ENCODE measurements at places on chromosomes 5 and 9.

GRCh38 chr9:4574657-4575243 is 84.5 kb downstream of the SLC1A1 start:
- no peak for DNase-seq

GRCh38 chr5:139456776-139457175 is 5.8 kb downstream of the ECSCR start:
- no peak for DNase-seq

DNA sequence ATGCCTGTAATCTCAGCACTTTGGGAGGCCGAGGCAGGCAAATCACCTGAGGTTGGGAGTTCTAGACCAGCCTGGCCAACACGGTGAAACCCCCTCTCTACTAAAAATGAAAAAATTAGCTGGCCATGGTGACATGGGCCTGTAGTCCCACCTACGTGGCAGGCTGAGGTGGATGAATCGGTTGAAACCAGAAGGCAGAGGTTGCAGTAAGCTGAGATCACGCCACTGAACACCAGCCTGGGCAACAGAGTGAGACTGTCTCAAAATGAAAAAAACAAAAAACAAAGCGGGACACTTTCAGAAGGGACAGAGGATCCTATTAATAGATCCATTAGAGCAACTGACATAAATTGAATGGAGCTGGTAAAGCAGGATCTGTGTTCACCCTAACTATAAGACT is 89.6 kb upstream of the SGCD start:
- no peak for DNase-seq

GRCh38 chr5:38938973-38939372 is 93.2 kb downstream of the OSMR start:
- no peak for DNase-seq

DNA sequence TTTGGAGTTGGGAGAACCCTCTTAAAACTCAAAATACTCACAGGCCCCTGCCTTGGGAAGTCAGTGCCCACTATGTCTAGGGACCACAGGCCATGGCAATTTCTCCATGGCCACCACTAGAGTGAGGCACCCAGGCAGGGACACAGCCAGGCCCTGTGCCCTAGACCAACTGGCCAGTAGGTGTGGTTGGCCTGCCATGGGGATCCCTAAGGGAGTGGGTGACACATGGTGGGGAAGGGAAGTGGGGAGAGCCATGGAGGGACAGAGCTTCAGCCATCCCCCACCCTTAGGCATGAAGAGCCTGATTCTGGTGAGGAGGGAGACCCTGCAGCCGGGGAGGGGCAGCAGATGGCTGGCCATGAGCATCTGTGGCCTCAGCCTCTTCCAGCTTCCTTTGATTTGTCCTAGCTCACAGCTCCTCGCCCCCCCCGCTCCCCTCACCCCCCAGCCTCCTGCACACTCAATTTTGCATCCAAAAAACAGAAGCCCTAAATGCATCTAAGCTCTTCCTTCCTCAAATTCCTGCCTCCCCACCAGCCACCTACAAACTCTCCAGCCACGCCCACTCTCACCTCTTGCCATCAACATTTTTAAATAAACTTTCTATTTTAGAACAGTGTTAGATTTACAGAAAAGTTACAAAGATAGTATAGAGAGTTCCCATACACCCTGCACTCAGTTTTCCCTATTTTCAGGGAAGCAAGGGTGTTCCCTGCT is 1.6 kb upstream of the DBN1 start:
- no peak for DNase-seq

DNA sequence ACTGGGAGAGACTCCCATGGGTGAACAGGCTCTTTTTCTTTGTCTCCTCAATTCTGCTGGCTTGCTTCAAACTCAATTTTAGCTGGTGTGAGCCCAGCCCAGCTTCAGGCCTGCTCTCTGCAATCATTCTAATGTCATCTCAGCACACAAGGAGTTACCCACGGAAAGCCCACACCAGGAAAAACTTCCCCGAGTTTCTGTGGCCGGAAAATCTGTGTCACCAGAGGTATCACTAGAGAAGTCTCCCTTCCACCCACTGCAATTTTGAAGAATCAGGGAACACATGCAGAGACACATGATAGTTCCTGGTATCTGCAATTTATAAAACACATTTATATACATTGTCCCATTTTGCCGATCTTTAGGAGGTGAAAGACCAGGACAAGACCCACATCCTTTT is 13.5 kb upstream of the NDFIP1 start:
- peak; percentile 25 for DNase-seq

DNA sequence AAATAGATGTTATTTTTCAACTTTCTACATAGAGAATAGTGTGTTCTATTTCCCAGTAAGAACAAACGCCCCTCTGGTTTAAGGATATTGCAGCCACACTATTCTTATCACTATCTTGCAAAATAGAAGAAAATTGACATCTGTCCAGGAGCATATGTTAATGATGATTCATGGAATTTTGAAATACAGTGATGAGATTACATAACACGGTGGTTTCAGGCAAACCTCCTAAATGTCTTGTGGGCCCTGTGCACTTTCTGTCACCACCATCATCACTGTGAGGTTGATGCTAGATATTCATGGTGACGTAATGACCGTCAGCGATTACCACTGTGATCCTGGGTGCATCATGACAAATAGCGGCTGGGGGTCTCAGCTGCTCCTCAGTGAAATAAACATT is 48.1 kb downstream of the CFAP90 start:
- DNase-seq: no peak

DNA sequence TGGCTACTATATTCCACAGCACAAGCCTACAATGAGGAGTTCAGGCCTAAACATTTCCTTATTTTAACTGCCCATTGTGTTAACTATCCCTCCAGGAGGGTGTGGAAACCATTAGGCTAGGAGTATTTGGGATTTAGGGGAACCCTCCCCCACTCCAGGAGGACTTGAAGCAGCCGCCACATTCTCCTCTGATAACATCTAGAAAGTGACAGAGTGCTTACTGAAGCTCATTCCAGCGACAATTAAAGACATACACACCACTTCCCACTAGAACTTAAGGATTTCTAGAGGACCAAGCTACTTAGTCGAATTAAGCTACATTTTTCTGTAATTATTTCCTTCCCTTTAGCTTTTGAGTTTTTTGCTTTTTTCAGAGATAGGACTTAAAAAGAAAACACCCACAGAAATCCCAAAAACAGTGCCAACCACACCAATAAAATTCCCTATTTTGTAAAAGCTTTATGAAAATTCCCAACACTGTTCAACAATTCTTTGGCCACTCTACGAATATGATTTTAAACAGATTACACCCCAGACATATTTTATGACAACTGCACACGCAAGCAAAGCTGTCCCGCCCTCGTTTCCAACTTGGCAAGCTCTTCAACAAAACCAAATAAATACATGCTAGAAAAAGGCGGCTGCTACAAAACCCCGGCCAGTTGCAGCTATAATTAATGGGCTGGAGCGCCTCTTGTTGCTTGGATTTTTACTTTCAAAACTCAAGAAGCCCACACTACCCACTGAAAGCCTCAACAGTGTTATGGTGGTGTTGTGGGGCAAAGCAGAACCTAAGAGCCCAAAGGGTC is 4.5 kb downstream of the ROR2 start:
- DNase-seq: no peak

- DNase-seq: no peak
Observed at GRCh38 chr5:3269395-3270169, 326.1 kb upstream of the IRX1 start.

- no peak for DNase-seq
Observed at GRCh38 chr9:94912700-94913249, 186.3 kb downstream of the AOPEP start.

GRCh38 chr5:141715346-141715905 is 33.4 kb upstream of the ARAP3 start:
- DNase-seq: no peak

GRCh38 chr5:43312699-43313034 is 545 bp downstream of the HMGCS1 start:
- DNase-seq: no peak

- DNase-seq: no peak
Observed at GRCh38 chr9:71765693-71766092, 2.6 kb downstream of the CEMIP2 start.

DNA sequence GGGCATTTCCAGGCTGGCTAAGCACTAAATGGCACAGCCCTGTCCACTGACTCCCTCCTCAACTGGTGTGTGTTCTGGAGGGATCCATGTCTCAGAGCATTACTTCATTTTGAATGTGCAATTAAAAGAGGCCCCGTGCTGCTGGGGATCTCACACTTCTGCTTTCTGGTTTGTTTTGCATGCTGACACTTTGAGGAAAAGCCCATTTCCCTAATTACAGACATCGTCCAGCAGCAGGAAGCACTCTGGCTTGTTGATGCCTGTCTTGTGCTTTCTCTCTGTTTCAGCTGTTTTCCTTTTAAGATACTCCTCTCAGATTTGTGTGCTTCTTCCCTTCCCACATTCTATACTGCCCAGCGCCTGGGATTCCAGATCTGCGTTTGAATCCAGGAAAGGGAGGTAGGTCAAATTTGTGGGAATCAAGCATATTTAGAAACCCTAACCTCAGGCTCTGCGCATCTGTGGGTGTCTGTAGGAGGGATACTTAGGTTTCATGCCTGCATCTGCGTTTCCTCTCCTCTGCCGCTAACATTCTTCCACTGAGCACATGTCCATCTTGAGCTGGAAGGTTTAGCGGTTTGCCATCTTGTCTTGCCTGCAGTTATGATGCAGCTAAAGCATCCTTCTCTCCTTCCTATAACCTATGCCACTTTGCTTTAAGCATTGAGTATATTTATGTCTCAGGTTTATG is 25.7 kb downstream of the SYK start:
- DNase-seq: no peak

GRCh38 chr9:38047301-38048251 is 21.5 kb downstream of the SHB start:
- DNase-seq: no peak

- DNase-seq: no peak
Observed at GRCh38 chr9:92325991-92326500, 293 bp downstream of the CENPP start.

DNA sequence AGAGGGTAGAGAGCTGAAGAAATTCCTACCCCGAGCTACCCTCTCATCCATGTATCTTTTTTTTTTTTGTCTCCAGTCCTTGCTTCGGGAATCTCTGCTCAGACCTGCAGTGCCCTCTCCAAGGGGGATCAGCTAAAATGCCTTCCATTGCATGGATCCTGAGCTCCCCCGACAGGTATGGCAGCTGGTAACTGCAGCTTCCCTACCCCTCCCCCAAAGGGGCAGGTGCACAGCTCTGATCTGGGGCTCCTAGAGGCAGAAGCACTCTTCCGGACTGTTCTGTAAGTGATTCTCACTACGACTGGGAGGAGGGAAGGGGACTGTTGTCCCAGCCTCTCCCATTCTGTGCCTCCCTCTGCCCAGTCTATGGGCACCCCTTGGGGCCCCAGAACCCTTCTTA is 169.6 kb downstream of the MELK start:
- no peak for DNase-seq

Data from stimulated activated CD8-positive, alpha-beta memory T cell treated with anti-CD3 and anti-CD28 coated beads, Interleukin-4, amount 100 ng/mL, for 1 hour (primary cell).